Stimulated activated CD4-positive, alpha-beta T cell treated with anti-CD3 and anti-CD28 coated beads, Interleukin-2, amount 100 ng/mL, for 24 hours (primary cell): ENCODE measurements at places on chromosomes 13 and 19.

- DNase-seq, result no peak
These were observed 125.1 kb downstream of the SIPA1L3 start for GRCh38 chr19:38032151-38032550.

DNA sequence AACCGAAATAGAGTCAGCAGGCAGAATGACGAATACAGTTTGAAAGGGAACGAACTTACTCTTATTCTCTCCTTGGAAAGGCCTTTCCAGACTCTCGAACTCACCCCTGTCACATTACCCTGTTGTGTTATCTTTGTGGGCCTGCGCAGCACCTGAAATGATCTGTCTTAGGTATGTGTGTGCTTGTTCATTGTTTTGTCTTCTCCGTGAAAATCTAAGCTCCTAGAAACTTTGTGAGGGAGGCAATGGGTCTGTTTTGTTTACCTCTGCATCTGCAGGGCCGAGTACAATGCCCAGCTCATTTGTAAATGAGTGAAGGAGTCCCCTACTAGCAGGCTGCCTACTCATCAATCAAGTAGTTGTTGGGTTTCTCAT is 19.6 kb downstream of the HMGB1 start:
- DNase-seq, result no peak

- DNase-seq, result no peak
These were observed 7.1 kb downstream of the DGKH start for GRCh38 chr13:42055500-42056085.

- DNase-seq, result no peak
These were observed 125.4 kb upstream of the RFC3 start for GRCh38 chr13:33692531-33692930.

GRCh38 chr13:108026680-108027410 is 188.5 kb downstream of the LIG4 start:
- DNase-seq, result no peak

GRCh38 chr13:107764046-107764445 is 451.3 kb downstream of the LIG4 start:
- no peak for DNase-seq

GRCh38 chr19:7386308-7386707 is 37.6 kb downstream of the ARHGEF18 start:
- DNase-seq, result no peak

- no peak for DNase-seq
These were observed 3.6 kb upstream of the GPC6 start for GRCh38 chr13:93222976-93223375.

- no peak for DNase-seq
These were observed 28.3 kb downstream of the RCBTB2 start for GRCh38 chr13:48504606-48505005.

GRCh38 chr13:95546919-95547318 is 5.6 kb upstream of the CLDN10 start:
- DNase-seq, result no peak

DNA sequence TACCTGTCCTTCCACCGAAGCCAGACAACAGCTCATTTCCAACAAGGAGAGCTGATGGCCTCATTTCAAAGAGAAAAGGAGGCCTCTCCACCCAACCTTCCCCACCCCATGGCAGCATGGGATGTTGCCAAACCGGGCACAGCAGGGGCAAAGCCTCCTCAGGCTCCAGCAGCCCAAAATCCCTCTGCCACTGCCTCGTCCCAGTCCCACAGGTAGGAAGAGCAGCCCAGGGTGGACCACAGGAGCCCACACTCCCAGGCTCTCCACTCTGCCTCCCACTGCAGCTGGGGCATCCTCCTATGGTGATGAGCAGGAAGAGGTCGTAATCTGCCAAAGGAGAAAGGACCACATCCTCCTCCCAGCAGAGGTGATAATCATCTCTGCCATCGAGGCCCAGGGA is 50.9 kb downstream of the PEPD start:
- DNase-seq, result no peak

- no peak for DNase-seq
These were observed 6.5 kb downstream of the RNF225 start for GRCh38 chr19:58401840-58402421.

- no peak for DNase-seq
These were observed 398.9 kb downstream of the GPC6 start for GRCh38 chr13:93625536-93625935.

- no peak for DNase-seq
These were observed 2.7 kb downstream of the TNPO2 start for GRCh38 chr19:12720851-12721655.

GRCh38 chr13:103517066-103517767 is 451.0 kb upstream of the SLC10A2 start:
- no peak for DNase-seq

GRCh38 chr13:91078093-91078679 is 269.3 kb upstream of the MIR17HG start:
- DNase-seq, result no peak

DNA sequence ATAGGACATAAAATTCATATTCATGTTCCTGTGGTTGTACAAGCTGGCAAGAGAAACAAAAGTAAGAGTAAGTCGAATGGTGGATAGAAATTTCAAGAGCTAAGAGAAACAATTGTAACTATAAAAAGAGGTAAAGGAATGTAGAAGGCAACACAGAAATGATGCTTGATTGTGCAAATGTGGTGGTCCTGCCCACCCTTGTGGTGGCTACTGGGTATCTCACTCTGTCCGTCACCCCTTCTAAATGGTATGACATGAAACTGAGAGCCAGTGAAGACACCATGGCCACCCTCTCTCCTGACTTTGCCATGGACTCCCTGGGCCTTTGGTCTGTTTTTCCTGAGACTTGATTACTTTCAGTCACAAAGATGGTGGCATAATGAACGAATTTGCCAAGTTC is 925.9 kb upstream of the SLITRK6 start:
- no peak for DNase-seq

DNA sequence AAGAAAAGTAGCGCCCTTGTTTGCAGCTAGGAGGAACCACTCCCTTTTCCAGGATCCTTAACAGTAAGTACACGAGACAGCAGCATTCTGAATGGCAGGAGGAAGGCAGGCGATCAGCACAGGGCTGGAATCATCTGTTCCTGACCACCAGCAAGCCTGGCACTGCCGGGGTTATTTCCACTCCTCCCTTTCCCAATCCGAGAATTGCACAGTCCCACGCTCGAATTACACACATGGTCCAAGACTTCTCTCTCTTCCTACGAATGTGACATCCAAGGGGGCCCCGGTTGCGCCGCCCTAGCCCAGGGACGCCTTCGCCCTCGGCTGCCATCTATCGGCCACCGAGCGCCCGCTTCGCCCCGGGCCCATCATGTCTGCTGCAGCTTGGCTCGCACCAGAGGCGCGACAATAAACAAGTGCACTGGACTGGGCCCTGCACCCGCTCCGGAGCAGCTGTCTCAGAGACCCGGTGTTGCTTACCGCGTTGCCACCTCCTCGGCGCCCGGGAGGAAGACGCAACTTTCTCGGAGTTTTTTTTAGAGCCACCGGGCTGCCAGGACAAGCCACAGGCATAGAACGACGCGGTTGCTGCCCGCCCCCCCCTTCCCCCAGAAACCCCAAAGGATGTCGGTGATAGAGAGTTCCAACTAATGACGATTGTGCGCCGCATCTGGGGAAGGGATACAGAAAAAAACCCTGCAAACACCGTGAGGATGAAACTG is at the start of gene SLITRK5:
Gene SLITRK5 (plus strand): TSS at position 341 of the 722 bp plus-strand sequence. CDS start 4,018 bp downstream, outside the sequence.
- DNase-seq, result peak; percentile 79

DNA sequence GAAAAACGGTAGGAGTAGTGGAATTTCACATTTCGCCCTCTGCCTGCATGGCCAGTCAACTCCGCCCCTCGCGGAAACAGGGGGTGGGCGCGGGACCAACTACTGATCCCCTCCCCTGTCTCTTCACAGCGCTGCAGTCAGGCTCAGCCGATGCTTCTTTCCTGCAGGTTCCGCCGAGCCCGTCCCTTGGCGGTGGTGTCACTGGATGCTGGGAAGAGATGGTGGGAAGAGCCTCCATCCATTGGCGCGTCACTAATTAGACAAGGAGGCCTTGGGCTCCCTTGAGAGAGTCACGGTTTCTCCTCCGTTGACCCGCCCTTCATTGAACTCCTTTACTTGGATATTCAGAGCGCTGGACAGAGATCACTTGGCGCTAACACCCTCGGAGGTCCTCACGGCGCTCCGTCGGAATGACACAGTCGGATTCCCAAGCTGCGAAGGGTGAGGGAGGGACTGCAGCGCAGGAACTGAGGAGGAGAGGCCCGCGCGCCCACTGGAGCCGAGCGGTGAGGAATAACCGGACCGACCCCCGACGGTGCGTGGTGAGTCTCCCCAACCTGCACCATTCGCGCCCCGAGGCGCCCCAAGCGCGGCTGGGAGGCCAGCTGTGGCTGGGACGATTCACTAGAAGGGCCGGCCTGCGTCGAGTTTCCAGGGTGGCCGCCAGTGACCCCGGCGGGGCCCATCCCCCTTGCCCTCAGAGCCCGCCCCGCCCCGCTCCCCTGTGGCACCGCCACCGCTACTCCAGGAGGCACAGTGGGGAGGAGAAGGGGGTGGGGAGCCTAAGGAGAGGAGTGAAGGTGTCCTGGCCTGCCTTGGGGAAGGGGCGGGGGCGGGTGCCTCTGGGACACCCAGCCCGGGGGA is 11.2 kb upstream of the CEACAM21 start:
- peak; percentile 47 for DNase-seq

DNA sequence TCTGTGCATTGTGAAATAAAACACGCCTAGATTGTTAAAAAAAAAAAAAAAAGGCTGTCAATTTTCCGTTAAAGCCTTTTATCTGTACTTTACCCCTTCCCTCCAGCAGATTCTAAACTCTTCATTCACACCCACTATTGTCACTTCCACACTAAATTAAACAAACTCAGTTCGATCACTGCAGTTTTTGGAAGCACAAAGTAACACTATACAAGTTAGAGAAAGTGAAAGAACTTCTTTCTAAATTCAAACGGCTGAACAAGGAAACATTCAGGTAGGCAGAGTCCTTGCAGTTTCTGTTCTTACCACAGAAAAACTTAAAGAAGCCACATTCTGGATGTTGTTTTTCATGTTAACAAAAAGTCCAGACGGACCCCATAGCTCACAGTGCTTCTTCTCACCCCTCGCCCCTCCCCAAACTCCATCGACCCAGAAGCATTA is 27.5 kb upstream of the UBE2L5 start:
- no peak for DNase-seq

DNA sequence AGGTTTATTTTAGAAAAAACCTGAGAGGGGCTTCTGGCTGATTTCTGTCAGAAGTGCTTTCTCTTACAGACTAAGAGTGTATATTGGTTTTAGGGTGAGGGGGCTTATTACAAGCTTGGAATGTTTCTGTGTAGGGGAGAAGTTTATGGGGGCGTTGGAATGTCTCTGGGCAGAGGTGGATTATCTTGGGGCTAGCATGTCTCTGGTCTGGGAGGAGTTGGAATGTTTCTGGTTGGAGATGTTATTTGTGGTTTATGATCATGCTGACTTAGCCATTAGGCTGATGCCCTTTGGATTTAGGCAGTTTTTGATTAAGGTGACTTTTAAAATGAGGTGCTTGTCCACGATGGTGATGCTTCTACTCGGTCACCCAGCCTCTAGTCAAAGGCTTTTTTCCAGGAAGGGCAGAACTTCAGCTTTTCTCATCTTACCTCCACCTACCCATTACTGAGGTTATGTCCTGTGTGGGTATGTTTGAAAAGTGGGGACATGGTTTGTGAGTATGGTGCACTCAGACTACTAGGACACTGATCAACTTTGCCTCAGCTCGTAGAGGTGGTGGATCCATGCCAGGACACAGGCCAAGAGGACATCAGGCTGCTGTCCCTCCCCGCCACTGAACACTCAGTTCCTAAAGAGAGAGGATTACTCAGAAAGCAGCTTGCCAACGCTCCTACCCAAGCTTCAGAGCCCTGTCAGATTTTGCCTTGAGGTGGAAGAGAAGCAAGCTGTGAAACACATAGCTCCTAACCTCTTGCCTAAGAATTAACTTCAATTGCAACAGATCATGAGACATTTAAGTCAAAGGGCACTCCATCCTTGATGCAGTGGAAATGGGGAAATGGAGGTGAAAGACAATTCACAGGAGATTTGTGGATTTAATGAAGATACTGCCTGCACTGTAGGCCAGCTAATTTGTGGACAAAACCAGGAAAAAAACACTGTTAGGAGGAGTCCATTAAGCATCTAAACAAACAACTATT is 63.6 kb downstream of the ZNF44 start:
- DNase-seq, result no peak

GRCh38 chr13:101473458-101473857 is 21.0 kb downstream of the ITGBL1 start:
- DNase-seq, result no peak

- no peak for DNase-seq
These were observed 5.3 kb downstream of the CPAMD8 start for GRCh38 chr19:17021328-17021727.

DNA sequence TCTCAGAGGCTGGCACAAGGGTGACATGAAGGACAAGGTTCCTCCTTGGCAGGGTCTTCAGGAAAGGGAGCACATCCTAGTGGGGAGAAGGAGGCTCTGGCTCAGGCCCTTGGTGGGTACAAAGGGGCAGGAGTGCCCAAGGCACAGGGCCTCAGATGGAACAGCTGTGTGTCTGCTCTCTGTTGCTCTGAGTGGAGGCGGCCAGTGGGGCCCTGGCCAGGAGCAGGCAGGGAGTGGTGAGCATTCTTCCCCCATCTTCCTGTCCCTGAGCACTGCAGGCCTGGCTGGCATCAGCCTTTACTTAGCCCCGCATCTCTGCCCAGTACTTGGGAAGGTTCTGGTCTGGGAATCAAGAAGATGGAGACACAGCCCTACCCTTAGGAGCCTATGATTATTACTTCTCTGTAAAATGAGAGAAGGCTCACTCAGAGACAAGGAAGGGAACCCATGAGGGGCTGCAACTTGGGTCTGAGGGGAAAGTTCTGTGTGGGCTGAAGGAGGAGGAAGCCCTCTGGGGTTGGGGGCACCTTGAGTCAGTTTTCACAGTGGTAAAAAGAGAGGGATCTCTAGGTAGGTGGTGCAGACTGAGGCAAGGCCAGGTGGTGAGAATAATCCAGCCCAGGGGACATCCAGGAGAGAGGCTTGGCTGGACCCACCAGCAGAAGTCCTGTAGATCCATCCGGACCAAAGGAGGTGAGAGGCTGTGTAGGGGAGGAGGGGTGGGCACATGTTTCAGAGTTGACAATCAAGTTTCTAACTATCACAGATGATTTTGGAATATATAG is 173.5 kb downstream of the TSHZ3 start:
- DNase-seq, result no peak

GRCh38 chr19:1217366-1217765 is 11.8 kb downstream of the STK11 start:
- DNase-seq, result no peak

DNA sequence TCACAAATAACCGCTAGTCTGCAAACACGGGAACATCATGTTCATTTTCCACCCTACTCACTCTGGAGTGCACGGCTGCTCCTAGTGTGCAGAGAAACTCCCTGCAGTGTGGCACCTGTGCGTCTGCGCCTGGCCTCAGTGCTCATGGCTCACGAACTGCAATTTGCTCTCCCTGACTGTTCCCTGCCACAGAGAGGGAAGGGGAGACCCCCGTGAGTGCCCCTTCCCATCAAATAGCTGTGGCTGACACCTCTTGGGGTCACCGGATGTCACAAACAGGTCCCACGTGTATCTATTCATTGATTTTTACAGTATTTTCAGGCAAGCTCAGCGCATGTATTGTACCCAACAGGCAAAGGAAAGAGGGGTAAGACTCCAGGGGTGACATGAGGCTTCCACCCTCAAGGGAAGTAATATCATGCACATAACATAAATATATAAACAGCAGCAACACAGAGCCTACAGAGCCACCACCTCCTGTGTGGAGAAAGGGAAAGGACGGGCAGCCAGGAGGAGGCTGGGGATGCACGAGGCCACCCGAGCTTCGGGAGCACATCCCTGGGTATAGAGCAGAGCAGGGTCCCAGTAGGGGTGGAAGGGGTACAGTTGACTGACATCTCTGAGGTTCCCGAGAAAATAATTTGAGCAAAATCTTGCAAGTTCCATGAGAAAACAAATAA is 140.3 kb upstream of the SOX1 start:
- no peak for DNase-seq
